Stimulated activated CD8-positive, alpha-beta memory T cell treated with anti-CD3 and anti-CD28 coated beads, Interleukin-2, amount 100 ng/mL, for 48 hours (primary cell): ENCODE measurements at places on chromosomes 13 and 19.

DNA sequence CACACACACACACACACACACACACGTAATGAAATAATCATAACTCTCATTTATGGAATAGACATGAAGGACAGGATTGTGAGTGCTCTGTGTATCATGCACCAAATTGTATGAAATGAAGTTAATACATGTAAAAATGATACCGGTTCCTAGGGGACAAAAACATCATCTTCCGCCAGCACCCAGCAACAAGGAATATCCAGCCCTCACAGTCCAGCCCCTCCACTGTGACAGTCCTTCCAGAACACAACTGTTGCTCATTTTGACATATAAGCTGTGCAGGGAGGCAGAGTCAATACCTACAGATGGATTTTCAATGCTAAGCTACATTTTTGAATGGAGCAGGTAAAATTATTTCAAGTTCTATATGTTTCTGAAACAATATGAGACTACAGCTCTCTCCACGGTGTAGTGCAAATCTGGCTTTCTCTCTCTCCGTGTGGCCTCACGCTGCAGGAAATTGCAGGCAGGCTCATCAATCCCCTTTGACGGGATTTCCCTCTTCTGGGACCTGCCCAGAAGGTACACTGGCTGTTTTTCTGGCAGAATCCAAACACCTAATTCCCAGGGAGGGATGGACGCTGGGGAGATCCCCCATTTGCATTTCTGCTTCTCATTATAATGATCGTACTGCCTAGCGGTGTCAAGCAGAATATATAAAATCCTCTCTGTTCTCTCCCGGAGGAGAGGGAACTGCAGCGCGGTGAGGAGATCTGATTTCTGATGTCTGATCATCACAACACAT lies 494.0 kb downstream of the LIG4 start:
- no peak for DNase-seq

- DNase-seq: no peak
Measured at GRCh38 chr19:39832341-39833083, 1.4 kb downstream of the DYRK1B start.

GRCh38 chr19:56980906-56981305 lies 138.9 kb upstream of the USP29 start:
- DNase-seq: no peak

- DNase-seq: no peak
Measured at GRCh38 chr13:79548902-79549301, 67.9 kb downstream of the NDFIP2 start.

DNA sequence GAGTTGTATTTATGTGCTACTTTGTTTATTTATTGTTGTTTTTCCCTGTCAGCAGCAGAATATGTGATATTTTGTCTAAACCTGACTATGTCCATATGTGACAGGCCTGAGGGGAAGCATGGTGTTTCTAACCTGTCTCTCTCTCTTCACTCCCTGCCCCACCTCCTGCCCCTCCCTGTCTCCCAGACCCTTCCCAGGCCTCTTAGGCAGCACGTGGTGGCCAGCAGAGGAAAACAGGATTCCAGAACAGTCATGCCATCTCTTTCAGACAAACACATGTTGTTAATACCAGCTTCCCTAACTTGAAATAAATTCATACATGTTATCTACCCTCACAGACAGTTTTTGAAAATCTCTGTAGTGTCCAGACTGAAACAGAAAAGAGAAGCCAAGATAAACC lies 31.0 kb upstream of the ATP11A start:
- DNase-seq: no peak

GRCh38 chr19:48619692-48620585 lies 633 bp downstream of the SPHK2 start:
- no peak for DNase-seq

- no peak for DNase-seq
Measured at GRCh38 chr13:112481458-112481857, 105.3 kb downstream of the SPACA7 start.

- no peak for DNase-seq
Measured at GRCh38 chr13:108769213-108770070, 140.0 kb downstream of the MYO16 start.

GRCh38 chr13:76213423-76213904 lies 577.3 kb downstream of the LMO7 start:
- DNase-seq: no peak

DNA sequence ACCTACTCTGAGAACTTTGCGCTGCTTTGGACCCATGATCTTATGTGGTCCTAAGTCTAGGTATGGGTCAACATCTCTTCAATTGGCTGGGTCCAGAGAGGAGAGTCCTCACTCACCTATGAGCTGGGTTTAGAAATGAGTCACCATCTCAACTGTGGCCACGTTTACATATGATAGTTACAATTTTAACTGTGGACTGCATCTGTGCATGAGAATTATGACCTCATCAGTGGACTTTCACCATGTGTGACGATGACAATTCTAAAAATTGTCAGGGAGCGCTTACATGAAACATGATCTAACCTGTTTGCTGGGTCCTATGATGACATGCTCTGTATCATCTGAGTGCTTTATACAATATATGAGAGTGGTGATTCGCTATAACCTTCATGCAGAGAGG lies 12.7 kb upstream of the ZNF724 start:
- no peak for DNase-seq

- DNase-seq: no peak
Measured at GRCh38 chr19:6274756-6275155, 5.0 kb downstream of the MLLT1 start.

DNA sequence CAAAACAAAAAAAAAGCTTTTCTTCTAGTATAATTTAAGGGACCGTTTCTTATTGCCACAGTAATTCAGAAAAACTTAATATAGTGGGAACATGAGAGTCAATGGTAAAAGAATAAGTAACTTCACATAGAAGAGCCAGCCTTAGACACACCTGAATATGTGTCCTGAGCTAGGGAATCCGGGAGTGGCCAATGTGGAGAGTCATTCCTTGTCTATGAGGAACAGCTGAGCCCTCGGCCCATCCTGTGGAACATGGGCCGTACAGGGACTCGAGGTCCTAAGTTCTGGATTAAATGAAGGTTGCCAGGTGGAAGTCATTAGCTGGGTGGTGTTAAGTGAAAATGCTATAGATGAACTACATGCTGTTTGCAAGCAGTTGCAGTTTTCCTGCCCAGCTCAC lies 32.2 kb downstream of the EFNB2 start:
- DNase-seq: no peak

DNA sequence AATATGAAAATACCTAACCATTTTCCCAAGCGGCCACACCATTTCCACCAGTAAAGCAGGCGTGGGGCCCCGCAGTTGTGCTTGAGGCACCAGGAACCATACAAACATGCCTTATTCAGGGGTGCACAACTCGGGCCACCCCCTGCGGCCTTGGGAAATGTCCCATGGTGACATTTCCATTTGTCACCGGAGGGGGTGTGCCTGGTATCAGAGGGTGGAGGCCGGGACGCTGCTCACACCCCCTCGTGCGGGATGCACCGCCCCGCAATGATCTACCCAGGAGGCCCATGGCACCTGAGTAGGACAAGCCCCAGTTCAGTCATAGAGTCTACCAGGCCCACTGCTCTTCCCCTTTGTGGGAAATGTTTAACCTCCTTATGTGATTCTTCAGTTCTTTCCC lies 218.8 kb downstream of the TEX29 start:
- DNase-seq: no peak

- no peak for DNase-seq
Measured at GRCh38 chr13:42532561-42533335, 41.2 kb upstream of the TNFSF11 start.

- no peak for DNase-seq
Measured at GRCh38 chr19:7933411-7933810, 7.5 kb upstream of the CTXN1 start.

GRCh38 chr13:98807774-98808173 lies 55.3 kb upstream of the SLC15A1 start:
- DNase-seq: no peak
